ENCODE measurements at places on chromosomes 5 and 9.

GRCh38 chr5:32277798-32278197 is 34.9 kb downstream of the MTMR12 start:
- DNase-seq = no peak

DNA sequence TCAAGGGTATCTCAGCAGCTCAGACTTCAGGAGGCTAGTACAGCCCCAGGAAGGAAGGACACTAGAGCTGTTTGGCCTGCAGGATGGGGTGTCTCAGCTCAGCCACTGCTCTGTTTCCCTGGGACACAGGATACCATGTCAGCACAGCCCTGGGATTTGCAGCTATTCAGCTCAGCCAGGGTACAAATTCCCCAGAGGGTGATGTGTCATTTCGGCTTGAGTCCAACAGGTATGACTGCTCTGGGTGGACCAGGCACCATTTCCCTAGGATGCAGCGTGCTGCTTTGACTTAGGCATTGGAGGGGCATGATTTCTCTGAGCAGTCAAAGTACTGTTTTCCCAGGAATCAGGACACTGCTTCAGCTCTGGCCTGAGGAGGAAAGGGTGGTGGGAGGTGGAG is 130.1 kb downstream of the ARSB start:
- DNase-seq = no peak

DNA sequence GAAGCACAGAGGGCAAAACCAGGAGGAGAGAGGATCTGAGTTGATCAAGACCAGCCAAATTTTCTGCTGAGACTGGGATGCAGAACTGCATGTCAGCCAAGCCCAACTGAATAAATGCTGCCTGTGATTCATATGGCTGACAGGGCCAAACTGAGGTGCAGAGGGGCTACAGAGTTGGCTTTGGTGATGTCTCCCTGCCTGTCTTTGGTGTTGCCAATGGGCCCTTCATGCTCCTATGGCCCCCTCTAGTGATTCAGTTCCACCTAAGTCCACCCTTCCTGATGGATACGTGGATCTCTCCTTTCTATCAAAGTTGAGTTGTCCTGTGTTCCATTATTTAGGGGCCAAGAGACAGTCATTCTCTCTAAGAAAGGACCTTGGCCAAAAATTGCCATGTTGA is 163.6 kb upstream of the TLE4 start:
- DNase-seq = no peak

- no peak for DNase-seq
These were observed 980 bp upstream of the RHOBTB3 start for GRCh38 chr5:95730011-95730700.

DNA sequence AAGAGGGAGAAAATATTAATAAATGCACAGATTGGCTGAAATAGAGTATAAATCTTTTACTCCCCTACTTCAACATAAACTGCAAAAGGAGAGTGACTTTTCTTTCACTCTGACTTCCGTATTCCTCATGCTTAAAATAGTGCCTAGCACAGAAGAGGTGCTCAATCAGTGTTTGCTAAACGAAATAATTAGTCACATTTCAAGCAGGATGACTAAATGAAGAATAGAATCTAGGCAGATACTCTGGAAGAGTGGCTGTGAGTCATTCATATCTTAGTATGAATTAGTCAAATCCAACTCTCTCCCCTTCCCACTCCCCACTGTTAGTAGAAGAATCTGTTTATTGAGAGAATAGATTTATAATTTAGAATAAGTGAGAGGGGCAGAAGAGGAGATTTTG is 4.8 kb downstream of the CD274 start:
- DNase-seq = no peak

- DNase-seq = no peak
These were observed 330.3 kb downstream of the MLLT3 start for GRCh38 chr9:20292002-20292401.

- no peak for DNase-seq
These were observed 58.6 kb downstream of the VCAN start for GRCh38 chr5:83530193-83530592.

DNA sequence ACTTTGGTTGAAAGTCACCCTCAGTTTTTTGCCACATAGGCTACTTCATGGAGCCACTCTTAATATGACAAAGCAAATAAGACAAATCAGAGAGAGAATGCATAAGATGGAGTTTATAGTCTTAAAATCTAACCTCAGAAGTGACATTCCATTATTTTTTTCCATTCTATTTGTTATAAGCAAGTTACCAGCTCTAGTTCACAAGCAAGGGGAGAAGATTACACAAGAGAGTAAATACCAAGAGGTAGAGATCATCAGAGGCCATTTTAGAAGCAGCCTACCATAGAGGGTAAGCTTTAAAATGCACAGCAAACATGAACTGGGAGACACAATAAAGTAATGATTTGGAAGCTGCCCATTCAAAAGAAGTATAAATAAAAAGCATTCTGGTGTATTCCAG is 651.3 kb upstream of the MEF2C start:
- DNase-seq = no peak

DNA sequence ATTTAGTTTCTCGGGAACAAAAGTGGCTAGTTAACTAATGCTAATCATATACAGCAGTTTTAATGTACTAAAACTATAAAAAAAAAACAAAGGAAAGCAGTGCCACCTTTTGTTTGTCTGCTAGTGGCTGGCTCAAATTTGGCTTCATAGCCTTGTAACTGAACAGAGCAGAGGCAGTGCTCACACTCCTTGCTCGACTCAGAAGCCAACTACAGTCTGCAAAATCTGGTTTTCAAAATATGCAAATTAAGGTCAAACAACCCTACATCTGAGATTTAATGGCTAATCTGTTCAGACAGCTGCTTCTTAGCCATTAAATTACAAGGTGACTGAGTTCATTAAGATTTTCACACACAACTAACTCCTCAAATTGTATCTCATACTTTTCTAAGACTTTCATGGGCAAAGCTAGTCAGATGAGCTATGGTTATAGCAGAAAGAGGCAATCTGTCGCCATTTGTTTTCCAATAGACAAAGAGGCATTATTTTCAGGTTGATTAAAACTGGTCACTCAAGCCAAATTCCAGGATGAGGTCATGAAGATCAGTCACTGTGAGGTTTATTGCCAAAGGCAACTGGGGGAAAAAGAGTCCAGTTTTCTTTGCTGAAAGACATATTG is 56.8 kb upstream of the EPB41L4A start:
- no peak for DNase-seq

DNA sequence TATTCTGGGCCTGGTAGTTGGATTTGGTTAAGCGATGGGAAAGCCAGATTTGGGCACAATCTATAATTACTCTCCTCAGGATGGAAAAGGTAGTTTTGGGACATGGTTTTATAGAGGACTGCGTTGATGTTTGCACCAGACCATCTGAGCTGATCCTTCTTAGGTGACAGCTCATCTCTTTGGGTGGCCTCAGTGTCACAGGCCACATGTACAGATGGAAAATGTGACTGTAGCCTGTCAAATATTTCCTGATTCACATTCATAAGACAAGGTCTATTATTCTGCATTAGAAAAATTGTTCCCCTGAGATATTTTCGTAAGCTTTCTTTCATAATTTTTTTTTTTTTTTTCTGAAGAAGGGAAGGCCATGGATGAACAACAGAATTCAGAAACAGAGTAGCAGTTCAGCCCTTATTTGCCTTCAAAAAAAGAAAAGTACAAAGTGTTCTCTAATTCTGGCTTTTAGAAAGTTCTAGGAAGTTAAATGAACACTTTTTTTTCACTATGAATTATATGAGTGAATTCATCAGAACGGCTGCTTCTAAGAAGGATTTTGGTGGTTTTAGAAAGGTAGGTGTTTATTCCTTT is 81.0 kb downstream of the NNT start:
- DNase-seq = no peak

- DNase-seq = no peak
These were observed 81.3 kb downstream of the OXCT1 start for GRCh38 chr5:41788941-41789368.

DNA sequence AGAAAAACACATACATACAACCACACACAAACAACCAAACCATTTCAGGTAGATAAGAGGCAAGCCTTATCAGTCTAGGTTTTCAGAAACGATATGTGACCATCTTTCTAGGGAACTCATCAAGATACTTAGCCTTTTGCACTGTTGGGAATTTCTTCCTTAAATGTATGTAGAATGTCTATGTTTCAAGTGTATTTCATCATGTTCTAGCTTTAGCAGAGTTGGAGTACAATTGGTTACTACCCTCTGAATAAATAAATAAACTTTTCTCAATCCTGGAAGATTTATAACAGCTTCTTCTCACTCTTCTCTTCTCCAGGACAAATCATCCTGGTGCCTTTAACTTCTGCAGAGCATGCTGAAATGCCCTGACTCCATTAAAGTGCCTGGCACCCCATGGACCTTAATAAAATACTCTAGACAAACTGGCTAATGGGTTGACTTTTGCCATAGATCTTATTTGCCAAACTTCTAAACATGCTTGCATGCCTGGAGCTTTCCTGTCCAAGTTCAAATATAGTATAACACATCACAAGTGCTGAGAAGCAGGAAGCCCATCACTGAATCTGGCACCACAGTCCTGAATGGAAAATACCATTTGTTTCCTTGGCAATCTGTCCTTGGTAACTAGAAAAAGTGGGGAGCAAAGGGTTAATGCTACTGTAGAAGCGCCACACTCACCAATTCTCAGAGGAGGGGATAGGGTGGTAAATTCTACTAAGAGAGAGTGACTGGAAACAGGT is 33.1 kb upstream of the ZNF462 start:
- DNase-seq = no peak

DNA sequence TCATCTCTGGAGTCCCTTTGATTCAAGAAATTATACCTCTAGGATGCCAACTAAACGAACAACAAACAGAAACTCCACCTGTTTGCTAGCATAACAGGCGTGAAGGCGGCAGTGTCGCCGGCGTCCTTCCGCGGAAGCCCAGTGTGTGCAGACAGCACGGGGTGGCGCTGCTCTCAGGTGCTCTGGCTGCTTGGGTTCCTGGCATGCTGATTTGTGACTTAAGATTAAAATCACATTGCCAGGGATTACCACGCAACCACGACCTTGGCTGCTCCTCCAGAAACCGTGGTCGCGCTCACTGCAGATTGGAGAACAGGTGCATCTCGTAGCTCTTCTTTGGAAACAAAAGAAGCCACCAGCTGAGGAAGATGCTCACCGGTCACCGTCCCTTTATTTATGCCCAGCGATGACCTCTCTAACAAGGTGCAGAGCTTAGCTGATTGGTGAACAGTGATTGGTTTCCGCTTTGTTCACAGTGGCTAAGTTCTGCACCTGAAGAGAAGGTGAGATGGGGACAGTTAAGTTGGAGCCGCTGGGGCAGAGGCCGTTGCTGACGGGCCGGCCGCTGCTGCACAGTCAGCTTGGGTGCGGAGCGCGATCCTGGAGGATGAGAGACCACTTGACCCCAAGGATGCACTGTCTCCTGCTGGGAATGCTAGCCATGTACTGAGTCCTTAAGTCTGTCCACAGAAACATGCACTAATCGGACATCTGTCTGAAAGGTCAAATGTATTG is 232.3 kb downstream of the FANCC start:
- DNase-seq = no peak

DNA sequence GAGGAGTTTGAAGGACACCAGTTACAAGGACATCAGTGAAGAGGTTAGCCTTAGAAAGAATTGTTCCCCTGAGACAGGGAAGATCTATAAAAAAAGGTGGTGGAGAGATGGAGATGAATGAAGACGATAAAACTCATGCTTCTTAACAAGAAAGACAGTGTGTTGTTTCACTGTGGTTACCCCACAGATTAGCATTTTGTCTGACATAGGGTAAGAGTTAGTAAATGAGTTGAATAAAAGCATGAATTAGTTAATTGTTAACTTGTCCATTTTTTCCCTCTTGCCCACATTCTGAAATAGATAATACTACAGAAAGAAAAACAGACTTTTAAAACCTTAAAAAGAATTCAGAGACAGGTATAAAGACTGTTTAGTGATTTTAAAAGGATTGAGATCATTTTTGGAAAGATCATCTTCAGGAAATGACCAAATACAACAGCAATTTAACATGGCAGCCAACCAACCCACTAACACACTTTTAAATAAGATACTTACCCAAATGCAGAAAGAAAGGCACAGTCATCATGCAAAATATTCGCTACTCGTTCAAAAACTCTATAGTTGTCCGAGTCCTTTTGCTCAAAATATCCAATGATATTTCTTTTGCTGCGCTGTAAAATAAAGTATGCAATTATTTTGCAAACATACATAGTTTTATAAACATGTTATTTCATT is 78.5 kb downstream of the ERP44 start:
- DNase-seq = no peak

DNA sequence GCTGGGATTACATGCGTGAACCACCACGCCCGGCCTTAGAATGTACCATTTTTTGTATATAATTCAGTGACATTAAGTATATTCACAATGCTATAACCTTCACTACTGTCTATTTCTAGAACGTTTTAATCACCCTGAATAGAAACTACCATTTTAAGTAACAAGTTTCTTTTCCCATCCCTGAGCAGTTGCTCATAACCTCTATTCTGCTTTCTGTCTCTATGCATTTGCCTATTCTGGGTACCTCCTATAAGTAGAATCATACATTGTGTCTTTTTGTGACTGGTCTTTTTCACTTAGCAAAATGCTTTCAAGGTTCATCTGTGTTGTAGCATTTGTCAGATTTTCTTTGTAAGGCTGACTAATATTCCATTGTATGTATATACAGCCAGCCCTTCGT is 39.9 kb downstream of the DDX46 start:
- DNase-seq = no peak

DNA sequence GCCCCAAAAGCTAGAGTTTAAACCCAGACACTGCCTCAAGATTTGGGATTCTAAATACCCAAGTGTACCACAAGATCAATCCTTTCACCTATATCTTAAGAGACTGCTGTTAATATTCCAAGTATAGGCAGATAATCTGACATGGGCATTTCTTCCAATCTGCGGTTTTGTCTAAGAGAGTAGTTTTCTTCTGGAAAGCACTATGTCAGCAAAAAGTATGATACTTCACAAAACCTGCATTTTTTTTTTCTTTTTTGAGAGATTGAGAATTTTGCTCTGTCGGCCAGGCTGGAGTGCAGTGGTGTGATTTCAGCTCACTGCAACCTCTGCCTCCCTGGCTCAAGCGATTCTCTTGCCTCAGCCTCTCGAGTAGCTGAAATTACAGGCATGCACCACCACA is 190.7 kb upstream of the TYRP1 start:
- no peak for DNase-seq

DNA sequence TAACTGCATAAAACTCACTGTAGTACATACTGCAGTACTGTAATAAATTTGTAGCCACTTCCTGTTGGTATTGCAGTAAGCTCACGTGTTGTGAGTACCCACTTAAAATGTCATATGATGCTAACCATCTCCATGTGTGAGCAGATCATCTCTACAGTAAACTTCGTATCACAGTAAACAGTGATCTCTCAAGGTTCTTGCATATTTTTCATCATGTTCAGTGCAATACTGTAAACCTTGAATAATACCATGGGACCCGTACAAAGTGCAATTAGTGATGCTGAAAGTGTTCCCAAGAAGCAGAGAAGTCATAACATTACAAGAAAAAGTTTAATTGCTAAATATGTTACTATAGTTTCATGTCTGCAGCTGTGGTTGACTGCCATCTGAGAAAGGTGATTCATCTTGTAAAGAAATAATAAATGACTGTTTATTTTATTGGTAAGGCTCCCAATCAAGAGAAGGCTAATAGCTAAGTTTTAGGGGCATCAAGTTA is 253.8 kb upstream of the POU5F2 start:
- DNase-seq = no peak

- DNase-seq = no peak
These were observed 76.5 kb downstream of the SEC61B start for GRCh38 chr9:99298614-99299013.

GRCh38 chr5:145975001-145975360 is 38.6 kb downstream of the SH3RF2 start:
- DNase-seq = no peak

Data from NCI-H1694 treated with DMSO at 0.1 percent for 48 hours (cell line).